ENCODE measurements at places on chromosomes 6 and 20. TPM values are rescaled to one million over a fixed set of nuclear protein-coding genes. Genes with fewer than 3 reads are reported as not detected.

STAU1 gene
- 65.9 TPM for total RNA-seq

PKHD1 gene
- not detected for total RNA-seq

PTPRT gene
- total RNA-seq: not detected

HLA-DRB5 gene
- total RNA-seq: not detected

SYCP2L gene
- 0.57 TPM for total RNA-seq

SLC16A10 gene
- total RNA-seq: 0.41 TPM

ZNF322 gene
- 21.4 TPM for total RNA-seq

WFDC5 gene
- not detected for total RNA-seq

Measured in A172 (cell line).